ENCODE measurements at places on chromosomes 7 and 10.

DNA sequence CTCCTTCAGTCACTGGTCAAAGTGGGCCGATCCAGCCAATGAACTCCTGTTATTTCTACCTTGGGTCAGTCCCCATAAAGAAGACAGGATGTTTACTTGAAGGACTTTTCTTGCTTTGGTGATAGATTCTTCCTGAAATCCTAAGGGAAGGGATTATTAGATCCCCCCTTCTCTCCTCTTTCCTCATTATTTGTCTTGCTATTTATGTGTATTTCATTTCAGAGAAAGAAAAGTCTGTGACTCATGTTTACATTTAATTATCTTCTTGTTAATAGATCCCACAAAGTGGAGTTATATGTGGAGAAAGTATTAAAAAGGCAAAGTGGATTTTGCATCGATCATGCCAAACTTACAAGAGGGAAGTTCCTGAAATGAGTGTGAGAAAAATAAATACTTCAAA, 341.5 kb downstream of the PHTF2 start:
- no peak for DNase-seq

DNA sequence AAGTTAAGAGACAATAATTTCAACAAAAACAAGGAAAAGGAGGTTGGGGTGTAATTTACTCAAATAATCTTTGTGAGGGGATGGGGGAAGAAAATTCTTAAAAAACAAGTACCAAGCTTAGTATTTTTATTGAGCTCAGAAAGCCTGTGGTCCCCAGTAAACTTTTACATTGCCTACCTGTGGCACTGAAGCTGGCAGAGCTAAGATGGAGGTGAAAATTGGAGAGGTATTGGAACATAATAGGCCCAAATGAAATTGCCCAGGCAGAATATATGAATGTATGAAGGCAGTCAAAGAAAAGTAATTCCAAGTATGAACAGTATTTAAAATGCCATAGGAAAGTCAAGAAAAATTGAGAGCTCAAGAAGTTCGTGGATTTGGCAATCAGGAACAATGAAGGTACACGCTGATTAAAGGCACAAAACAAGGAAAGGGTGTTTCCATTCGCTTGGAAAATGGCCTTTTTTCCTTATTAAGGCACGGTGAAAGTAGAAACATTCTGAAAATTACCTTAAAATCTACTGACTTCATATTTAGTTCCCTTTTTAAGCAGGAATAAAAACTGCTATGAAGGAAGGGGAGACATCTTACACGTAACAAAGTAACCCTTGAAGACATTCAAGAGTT, 3.4 kb upstream of the KMT2E start:
- no peak for DNase-seq

DNA sequence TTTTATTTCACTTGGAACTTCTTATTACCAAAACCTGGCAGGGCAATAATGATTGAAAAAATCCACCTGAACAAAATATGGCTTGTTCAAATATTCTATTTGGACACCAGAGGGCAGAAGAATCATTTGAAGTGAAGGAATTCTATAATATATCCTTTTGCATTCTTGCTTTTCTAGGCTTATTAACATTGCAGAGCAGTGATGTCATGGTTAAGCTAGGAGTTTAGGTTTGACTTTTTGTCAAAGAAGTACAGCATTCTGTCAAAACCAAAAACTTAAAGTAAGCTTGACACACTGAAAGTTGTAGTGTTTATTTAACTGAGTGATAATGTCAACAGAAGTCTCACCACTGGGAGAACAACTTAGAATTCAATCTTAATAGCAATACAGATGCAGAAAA, 156.0 kb downstream of the SEMA3D start:
- DNase-seq = no peak

GRCh38 chr7:110645616-110646015, 445.3 kb upstream of the LRRN3 start:
- no peak for DNase-seq

- no peak for DNase-seq
These were observed 98.5 kb downstream of the PHTF2 start for GRCh38 chr7:77897004-77897547.

- no peak for DNase-seq
These were observed 351.1 kb downstream of the GATA3 start for GRCh38 chr10:8405596-8405995.
